ENCODE measurements at places on chromosomes 1 and 21.
A peak's percentile ranks its signal among the peaks of the same experiment; 100 is the strongest.

- no peak for DNase-seq
Observed at GRCh38 chr21:23811805-23812204, 1795.5 kb downstream of the MRPL39 start.

DNA sequence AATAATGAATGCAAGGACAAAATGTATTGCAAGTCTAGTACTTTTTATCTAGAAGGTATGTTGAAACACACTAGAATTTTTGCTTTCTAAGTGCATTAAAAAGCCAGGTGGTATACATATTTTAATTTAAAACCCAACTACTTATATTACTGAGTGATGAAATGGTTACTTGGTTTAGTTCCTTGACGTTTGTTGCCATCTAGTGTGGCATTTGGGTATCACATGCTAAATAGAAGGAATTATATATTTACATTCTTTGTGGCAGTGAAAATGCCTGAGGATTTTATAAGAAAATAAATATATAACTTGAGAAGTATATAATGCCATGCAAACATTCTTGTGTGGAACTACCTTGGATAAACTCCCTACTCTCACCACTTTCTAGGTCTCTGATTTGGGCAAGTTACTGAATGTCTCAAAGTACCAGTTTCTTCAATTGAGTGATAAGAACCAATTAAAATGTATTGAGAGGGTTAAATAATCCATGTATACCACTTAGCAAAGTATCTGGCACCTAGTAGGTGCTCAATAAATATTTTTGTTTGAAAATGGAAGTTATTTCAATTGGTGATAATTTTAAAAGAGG, 69.6 kb downstream of the SDCCAG8 start:
- peak; percentile 75 for DNase-seq

- peak; percentile 57 for DNase-seq
Observed at GRCh38 chr1:19643602-19644394, at the start of gene NBL1. Gene NBL1 (plus strand): TSS chr1:19644311. CDS start chr1:19655031, 10,720 bp downstream.

DNA sequence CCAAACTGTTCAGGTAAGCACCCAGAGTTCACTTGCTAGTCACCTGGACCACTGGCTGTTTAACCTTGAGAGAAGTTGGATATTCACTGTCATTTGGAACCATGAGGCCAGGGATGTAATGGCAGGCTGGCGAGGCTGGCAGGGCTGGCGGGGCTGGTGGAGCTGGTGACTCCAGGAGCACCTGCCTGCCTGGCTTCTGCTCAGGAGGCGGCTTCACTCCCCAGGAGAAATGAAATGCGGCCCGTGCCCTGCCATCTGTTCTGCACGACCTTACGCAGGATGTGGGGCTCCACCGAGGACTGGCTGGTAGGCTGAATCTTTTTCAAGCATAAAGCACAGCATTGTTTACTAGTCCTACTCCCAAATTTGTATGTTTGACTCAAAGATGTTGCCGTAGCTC, 22.7 kb upstream of the MX1 start:
- no peak for DNase-seq

GRCh38 chr1:82538876-82539275, 738.1 kb downstream of the ADGRL2 start:
- DNase-seq: no peak

DNA sequence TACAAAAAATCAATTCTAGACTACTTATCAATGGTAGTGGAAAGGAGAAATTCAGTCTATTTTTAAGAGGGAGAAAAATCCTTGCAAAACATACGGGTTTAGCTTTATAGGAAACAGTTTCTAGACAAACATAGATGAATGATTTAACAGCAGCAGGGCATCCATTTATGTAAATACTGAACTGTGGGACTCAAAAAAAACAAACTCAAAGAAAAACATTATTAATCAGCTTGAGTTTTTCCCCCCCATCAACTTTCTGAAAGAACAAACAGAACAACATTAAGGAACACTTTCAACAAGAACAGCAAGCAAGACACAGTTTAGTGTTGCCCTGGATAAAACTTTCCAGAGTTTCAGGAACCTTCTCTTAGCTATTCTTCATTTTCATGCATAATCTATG, 147.3 kb upstream of the KCNK2 start:
- DNase-seq: no peak

- DNase-seq: no peak
Observed at GRCh38 chr1:116316373-116316772, 56.7 kb upstream of the ATP1A1 start.

GRCh38 chr1:59856725-59857338, 42.1 kb downstream of the HOOK1 start:
- DNase-seq: no peak

- no peak for DNase-seq
Observed at GRCh38 chr21:36841866-36842265, 124.6 kb downstream of the HLCS start.

- DNase-seq: no peak
Observed at GRCh38 chr1:195721210-195721971, 886.8 kb downstream of the KCNT2 start.

DNA sequence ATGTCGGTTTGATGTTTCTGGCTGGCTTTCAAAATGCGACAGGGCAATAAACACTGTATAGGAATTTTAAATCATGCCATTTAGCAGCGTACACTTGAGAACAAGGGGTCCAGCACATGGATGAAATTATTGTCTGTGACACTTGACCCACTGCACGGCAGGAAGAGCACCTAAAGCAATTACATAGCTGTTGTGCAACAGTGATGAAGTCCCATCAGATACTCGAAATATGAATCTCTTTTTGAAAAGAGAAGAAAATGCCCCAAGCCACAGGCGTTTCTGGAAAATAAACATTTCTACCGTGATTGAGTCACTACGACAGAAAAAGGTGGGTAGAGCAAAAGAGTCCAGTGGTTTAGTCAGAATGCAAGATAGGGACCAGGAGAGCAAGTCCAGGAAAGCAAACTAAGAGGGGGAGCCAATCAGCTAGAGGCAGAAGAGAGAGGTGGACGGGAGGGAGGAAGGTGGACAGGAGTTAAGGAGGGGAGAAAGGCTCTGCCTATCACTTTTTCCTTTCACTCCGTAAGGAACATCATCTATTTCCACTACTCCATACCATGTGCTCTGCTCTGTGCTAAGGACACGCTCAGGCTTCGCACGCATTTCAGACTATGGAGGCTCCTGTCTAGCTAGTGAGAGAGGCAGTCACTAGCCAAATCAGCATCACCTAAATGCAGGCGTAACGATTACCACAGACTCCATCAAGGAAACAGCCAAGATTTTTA, 6.4 kb downstream of the DSCAM start:
- peak; percentile 54 for DNase-seq

DNA sequence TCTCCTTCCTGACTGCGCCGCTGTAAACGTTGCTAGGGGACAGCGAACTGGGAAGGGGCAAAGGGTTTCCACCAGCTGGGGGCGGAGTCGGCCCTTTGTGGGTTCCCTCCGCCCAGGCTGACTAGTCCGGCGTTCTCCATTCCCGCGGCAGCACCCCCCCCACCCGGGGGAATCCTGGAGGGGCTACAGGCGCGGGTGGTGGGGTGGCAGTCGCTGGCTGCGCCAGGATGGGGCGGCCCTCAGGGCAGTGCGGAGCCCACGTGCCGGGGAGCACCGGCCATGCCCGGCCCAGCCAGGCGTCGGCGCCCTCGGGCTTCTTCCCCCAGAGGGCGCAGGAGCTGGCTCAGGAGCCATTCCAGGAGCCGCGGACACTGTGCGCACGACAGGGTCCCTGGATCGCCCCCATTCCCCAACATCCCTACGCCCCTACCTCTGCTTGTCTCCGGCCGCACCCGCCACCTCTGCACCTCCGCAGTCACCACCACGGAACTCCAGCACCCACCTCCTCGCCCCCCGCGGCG, 476 bp downstream of the BATF3 start:
- no peak for DNase-seq

DNA sequence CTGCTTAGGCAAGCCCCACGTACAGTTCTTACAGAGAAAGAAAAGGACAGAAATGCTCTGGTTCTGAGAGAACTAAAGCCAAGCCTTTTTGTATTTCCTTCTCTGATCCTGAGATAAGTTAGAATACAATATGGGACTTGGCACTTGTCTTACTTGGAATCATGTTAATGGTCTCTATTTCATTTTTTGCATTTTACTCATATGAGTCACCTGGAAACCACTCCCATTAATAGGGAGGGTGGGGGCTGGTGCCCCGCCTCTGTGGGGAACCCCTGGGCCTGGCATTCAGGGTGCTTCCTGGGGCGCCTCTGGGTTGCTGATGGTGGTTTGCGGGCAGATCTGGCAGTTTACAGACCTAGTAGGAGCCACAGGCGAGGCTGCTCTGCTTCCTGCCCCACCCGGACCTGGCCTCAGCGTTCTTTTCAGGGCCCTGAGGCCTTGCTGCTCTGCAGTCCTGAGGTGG, 26.7 kb downstream of the TSPAN2 start:
- DNase-seq: no peak

Data from NCI-H1417 (cell line).